Activated CD4-positive, alpha-beta T cell treated with anti-CD3 and anti-CD28 coated beads, Interleukin-2, amount 10 ng/mL, durations not matched to agents 7 days and 5 days (primary cell): ENCODE measurements at places on chromosomes 1 and 21.

DNA sequence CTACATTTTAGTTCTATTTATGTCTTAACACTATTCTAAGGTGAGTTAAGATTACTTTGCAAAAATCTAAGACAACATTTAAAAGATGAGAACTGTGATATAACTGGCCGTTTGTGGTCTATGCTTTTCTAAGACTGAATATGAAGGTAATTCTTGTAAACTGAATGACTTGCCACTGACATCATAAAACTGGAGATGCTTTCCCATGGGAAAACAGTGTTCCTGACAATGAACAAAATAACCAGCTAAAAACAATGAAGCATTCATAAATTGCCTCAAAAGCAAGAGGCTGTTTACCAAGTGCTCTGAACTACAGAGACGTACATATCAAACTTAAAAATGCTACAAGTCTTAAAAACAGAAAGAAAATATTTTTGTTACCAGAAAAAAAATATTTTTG is 54.7 kb downstream of the APP start:
- no peak overlapping the region for H3K27ac ChIP-seq
- H3K4me1 ChIP-seq = peaks cover 3% of the 10 kb centered on the region
- no peak for DNase-seq
- H3K27me3 ChIP-seq = no peaks in the 10 kb centered on the region
- H3K36me3 ChIP-seq = no peaks in the 10 kb centered on the region

DNA sequence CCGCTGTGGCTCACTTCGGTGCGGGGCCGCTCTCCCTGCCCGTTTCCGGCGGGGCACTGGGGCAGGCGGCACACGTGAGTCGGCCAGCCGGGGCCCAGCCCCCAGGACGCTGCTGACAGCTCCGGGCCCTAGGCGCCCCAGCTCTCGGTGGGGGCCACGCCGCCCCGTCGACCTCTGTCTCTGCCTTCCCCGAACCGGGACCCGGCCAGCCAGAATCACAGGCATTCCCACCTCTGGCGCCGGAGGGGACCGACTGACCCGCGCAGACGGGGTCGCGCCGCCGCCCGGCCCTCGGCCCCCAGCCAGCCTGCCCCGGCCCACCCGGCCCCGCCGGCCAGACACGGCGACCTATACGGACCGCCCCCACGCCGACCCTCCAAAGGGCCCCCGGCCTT is 755 bp downstream of the SCMH1 start:
- H3K4me1 ChIP-seq = peaks cover 30% of the 10 kb centered on the region
- peak overlapping the region; percentile 79 for H3K4me3 ChIP-seq
- H3K36me3 ChIP-seq = peaks cover 3% of the 10 kb centered on the region
- no peak overlapping the region for H3K27ac ChIP-seq
- peak; percentile 37 for DNase-seq
- H3K27me3 ChIP-seq = no peaks in the 10 kb centered on the region

- no peaks in the 10 kb centered on the region for H3K36me3 ChIP-seq
- H3K4me3 ChIP-seq = no peak overlapping the region
- H3K27ac ChIP-seq = no peak overlapping the region
Measured at GRCh38 chr1:92105546-92106081, 25.5 kb downstream of the BTBD8 start.

DNA sequence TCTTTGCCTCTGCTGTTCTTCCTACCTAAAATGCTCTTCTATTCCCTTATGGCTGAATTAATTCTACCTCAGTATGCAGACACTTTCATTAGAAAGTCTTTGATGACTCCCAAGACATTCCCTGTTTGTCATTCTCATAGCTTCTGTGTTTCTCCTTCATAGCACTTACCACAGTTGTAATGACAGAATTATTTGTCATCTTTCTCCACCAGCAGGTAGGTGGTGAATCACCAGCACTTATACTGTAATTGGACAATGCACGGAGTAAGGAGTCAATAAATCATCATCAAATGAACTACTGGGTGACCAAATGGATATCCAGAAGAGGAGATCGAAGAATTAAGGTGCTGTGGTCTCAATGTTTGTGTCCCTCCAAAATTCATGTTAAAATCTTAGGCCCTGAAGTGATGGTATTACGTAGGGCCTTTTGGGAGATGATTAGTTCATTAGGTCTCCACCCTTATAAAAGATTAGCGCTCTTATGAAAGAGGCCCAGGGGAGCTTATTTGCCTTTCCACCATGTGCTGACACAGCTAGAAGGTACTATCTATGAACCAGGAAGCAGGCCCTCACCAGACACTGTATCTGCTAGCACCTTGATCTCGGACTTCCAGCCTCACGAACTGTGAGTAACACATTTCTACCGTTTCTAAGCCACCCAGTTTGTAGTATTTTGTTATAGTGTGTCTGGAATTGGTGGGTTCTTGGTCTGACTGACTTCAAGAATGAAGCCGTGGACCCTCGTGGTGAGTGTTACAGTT is 2.4 kb upstream of the CCT8 start:
- peaks cover 22% of the 10 kb centered on the region for H3K36me3 ChIP-seq
- peaks cover 66% of the 10 kb centered on the region for H3K4me1 ChIP-seq
- DNase-seq = no peak
- peak overlapping the region; percentile 94 for H3K27ac ChIP-seq
- H3K4me3 ChIP-seq = no peak overlapping the region

DNA sequence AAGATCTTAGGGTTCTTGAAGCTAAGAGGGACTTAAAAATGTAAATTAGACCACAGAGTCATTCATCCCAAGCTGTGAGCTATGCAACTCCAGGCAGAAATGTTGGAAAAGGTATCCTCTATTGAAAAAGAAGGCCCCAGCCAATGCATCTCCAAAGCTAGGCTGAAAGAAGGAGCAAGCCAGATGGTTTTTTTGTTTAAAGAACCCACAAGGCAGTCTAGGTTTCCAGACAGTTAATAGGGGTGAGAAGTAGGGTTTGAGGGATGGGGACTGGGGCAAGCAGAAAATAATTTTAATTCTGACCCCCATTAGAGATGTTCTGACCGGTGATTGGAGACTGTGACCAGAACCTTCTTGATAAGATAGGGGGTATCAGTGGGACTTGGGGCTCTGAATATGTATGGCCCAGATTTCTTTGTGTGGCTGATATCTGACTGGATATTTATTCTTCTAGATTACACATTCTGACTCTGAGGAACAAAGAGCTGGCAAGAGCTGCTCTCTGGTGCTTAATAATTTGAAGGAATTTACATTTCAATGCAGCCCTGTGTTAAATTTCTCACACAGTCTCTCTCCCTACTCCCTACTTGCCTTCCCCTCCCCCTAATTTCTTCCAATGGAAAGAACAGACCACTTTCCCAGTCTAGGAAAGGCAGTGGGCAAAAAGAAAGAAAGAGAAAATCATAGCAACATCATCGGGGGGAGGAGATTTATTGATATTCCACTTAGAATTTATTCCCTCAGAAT is 104.9 kb downstream of the NUF2 start:
- no peaks in the 10 kb centered on the region for H3K27me3 ChIP-seq
- H3K4me3 ChIP-seq = no peak overlapping the region
- DNase-seq = no peak
- no peak overlapping the region for H3K27ac ChIP-seq
- no peaks in the 10 kb centered on the region for H3K4me1 ChIP-seq

GRCh38 chr21:45845770-45846090 is 135.8 kb upstream of the COL6A1 start:
- DNase-seq = no peak
- H3K36me3 ChIP-seq = peaks cover 11% of the 10 kb centered on the region
- H3K4me1 ChIP-seq = peaks cover 25% of the 10 kb centered on the region
- H3K27ac ChIP-seq = no peak overlapping the region

DNA sequence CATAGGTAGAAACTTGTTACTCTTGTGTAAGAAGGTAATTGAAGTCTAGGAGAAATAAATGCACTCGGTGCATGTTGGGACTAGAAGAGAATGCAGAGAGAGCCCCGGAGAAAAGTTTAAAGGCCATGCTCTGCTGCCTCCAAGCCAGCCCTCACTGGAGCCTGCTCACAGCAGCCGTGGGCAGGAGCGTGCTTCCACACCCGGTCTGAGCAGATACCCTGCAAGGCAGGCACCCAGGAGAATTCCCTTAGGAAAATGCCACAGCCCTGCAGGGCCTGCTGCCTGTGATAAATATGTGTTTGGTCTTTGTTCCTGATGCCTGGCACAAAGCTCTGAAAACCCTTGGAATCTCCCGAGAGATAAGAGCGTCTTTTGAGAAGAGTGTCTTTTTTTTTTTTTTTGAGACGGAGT is 22.8 kb downstream of the C2CD2 start:
- no peak overlapping the region for H3K4me3 ChIP-seq
- peaks cover 4% of the 10 kb centered on the region for H3K27me3 ChIP-seq
- no peaks in the 10 kb centered on the region for H3K36me3 ChIP-seq
- H3K4me1 ChIP-seq = peaks cover 43% of the 10 kb centered on the region

- H3K27me3 ChIP-seq = no peaks in the 10 kb centered on the region
- no peak overlapping the region for H3K27ac ChIP-seq
- no peaks in the 10 kb centered on the region for H3K36me3 ChIP-seq
- H3K4me3 ChIP-seq = no peak overlapping the region
- no peaks in the 10 kb centered on the region for H3K4me1 ChIP-seq
Measured at GRCh38 chr1:30402031-30402430, 321.4 kb downstream of the MATN1 start.

- H3K4me3 ChIP-seq = no peak overlapping the region
- H3K27ac ChIP-seq = no peak overlapping the region
- H3K27me3 ChIP-seq = no peaks in the 10 kb centered on the region
- DNase-seq = no peak
- peaks cover 13% of the 10 kb centered on the region for H3K36me3 ChIP-seq
- peaks cover 28% of the 10 kb centered on the region for H3K4me1 ChIP-seq
Measured at GRCh38 chr1:40976952-40977690, 2.4 kb upstream of the CTPS1 start.

- H3K27ac ChIP-seq = no peak overlapping the region
- no peak overlapping the region for H3K4me3 ChIP-seq
- H3K4me1 ChIP-seq = no peaks in the 10 kb centered on the region
- H3K27me3 ChIP-seq = peaks cover 2% of the 10 kb centered on the region
- H3K36me3 ChIP-seq = no peaks in the 10 kb centered on the region
Measured at GRCh38 chr1:114314098-114314497, 160.4 kb upstream of the SYT6 start.

DNA sequence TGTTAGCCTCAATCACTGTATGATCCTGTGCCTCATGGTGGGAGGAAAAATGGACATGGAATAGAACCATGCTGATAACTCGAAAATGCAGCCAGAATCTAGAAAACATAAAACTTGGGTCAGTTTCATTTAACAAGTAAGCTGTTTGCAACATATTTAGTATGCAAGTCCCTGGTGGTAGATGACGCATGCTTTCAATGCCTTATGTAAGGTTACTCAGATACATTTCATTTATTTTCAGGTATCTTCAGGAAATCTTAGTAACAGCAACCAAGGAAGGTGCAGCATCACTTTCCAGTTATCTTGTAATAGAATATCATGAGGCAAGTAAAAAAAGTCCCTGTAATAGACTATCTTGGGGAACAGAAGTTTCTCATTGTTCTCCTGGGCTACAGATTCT is 92.9 kb downstream of the RYR2 start:
- no peak for DNase-seq
- no peaks in the 10 kb centered on the region for H3K27me3 ChIP-seq
- no peak overlapping the region for H3K4me3 ChIP-seq
- H3K4me1 ChIP-seq = no peaks in the 10 kb centered on the region
- no peak overlapping the region for H3K27ac ChIP-seq
- H3K36me3 ChIP-seq = no peaks in the 10 kb centered on the region

GRCh38 chr1:2789986-2790581 is 11.4 kb downstream of the TTC34 start:
- no peak for DNase-seq
- H3K36me3 ChIP-seq = no peaks in the 10 kb centered on the region
- peaks cover 9% of the 10 kb centered on the region for H3K4me1 ChIP-seq
- no peak overlapping the region for H3K27ac ChIP-seq
- H3K27me3 ChIP-seq = peaks cover 33% of the 10 kb centered on the region
- no peak overlapping the region for H3K4me3 ChIP-seq

DNA sequence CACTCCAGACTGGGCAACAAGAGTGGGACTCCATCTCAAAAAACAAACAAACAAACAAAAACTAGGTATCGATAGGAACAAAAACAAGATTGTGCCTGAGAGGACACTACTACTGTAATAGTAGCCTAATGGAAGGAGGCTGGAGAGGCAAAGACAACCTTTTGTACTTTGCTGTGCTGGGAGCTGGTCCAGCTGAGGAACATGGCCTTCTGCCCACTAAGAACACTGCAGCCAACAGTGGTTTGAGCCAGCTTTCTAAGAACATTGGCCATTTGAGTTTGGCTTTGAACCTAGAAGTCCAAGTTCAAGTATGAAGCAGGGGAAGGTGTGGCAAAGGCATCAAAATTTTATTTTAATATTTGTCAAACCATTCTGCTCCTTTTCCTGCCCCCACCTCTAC is 22.7 kb upstream of the RGS8 start:
- no peak overlapping the region for H3K27ac ChIP-seq
- H3K4me3 ChIP-seq = no peak overlapping the region
- peaks cover 5% of the 10 kb centered on the region for H3K27me3 ChIP-seq
- peaks cover 7% of the 10 kb centered on the region for H3K4me1 ChIP-seq
- no peaks in the 10 kb centered on the region for H3K36me3 ChIP-seq
- DNase-seq = no peak

GRCh38 chr1:201126832-201127754 is at the start of gene ASCL5:
TSS of gene ASCL5 (minus strand) at chr1:201127184. CDS start at chr1:201115372, 11,812 bp downstream.
- H3K4me1 ChIP-seq = no peaks in the 10 kb centered on the region
- H3K27me3 ChIP-seq = peaks cover 11% of the 10 kb centered on the region
- no peak within 1 kb of the TSS for H3K4me3 ChIP-seq
- H3K27ac ChIP-seq = no peak within 1 kb of the TSS
- no peaks in the 10 kb centered on the region for H3K36me3 ChIP-seq

DNA sequence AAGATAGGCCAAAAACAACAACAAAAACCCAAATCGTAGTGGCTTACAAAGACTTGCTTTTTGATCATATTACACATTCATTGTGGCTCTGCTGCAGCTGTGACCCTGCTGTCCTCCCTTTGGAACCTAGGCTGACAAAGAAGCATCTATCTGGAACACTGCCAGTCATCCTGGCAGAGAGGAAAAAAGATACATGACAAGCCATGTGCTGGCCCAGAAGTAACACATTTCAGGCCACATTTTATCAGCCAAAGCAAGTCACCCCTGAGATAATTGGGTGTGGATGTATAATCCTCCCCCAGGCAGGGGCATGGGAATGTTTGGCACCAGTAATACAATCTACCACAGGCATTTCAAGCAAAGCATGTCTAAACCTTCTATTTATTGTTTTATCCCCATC is 37.2 kb upstream of the AGO1 start:
- DNase-seq = no peak
- H3K27ac ChIP-seq = no peak overlapping the region
- no peak overlapping the region for H3K4me3 ChIP-seq
- no peaks in the 10 kb centered on the region for H3K27me3 ChIP-seq
- peaks cover 21% of the 10 kb centered on the region for H3K36me3 ChIP-seq

DNA sequence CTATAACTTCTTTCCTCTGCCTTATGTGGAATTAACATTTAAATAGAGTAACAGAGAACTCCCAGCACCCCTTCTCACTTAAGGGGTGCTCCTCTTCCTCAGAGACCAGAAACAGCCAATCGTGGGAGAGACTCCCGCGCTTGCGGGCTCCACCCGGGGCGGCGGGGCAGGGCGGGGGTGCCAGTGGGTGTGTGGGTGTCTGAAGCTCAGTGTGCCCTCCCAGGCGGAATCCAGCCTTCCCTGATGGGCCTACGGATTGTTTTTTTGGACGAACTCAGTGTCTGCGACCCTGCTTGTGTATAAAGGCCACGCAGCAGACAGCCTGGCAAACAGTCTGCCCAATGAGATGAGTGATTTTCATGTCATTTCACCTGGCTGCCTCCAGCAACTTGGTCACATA is 6.2 kb downstream of the RCC2 start:
- peaks cover 24% of the 10 kb centered on the region for H3K36me3 ChIP-seq
- H3K27ac ChIP-seq = no peak overlapping the region
- no peak overlapping the region for H3K4me3 ChIP-seq
- no peaks in the 10 kb centered on the region for H3K27me3 ChIP-seq
